NCI-H1092 (cell line): ENCODE measurements at places on chromosomes 13 and 19.

- DNase-seq: no peak
These were observed 21.6 kb downstream of the EFNA2 start for GRCh38 chr19:1307320-1307719.

DNA sequence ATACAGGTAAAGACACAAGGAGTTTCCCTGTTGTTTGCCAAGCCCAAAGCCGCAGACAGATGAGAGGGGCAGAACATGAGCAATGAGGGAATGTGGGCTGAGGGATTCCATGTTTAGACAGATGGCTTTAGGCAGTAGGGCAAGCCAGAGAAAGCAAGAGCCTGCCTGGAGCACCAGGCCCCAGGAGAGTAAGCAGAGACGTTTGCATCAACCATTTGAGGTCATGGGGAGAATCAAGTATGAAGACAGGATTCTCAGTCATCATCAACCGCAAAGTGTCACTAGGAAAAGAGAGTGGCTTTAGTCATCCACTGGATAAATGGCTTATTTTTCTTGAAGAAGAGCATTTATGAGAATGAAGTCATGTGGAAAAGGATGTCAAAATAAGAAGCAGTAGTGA lies 184.7 kb downstream of the COG6 start:
- DNase-seq: no peak

GRCh38 chr13:75440100-75440499 lies 41.9 kb downstream of the TBC1D4 start:
- no peak for DNase-seq

- no peak for DNase-seq
These were observed 126.1 kb downstream of the CRYL1 start for GRCh38 chr13:20399515-20399914.

GRCh38 chr19:4042064-4042730 lies 24.5 kb downstream of the ZBTB7A start:
- DNase-seq: no peak

GRCh38 chr13:81745391-81745790 lies 1404.5 kb upstream of the SPRY2 start:
- peak; percentile 21 for DNase-seq

- no peak for DNase-seq
These were observed 41.9 kb downstream of the CDK8 start for GRCh38 chr13:26295812-26296211.

DNA sequence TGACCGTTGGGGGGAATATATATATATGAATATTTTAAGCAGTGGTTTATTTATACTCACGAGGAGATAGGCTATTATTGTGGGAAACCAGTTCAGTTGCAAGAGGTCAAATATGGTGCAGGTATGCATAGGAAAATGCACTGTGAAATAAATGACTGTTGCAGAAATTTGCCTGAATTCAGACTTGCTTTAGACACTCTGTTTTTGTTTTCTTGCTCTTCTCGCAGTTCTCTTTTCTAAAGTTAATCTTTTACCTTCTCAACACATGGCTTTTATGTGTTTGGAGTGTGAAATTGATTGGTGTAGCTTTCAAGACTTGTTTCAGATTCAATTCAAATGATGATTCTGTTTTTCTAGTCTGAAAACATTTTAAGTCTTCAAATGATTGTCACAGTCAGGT lies 109.7 kb downstream of the LRCH1 start:
- DNase-seq: no peak

DNA sequence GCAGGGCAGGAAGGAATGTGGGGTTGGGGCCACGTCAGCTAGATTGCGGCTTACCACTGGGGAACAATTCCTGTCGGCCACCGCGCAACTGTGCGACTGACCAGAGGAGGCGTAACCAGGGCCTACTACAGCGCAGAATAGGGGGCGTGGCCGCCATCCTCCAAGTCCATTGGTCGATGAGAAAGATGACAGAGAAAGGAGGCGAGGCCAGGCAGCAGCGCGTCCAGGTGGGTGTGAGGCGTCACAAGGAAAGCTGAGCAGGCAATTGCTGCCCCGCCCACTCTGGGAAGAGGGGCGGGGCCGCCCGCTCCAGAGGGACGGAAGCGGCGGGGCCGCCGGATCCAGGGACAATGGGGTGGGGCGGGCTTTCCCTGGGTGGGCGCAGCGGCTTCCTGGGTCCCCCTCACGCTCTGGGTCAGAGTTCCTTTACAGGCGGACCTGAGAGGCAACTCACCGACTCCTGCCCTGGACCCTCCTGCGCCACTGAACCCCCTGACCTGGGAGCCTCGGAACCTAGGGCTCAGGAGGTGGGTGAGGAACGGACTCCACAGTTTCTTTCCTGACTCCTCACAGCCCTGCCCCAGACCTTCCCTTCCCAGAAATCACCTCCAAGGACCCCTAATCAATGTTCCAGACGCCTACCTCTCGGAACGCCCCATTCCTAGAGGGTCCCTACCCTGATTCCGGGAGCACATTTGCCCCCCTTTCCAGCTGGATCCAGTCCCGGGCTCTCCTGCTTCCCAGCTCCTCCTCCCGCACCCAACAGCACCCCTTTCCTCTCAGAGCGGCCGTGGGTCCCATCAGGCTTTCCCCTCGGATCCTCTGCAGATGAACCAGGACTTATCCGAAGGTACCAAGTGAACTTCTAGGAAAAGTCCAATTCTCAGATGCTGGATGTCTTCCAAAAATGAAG lies 101.5 kb upstream of the ZNF492 start:
- DNase-seq: no peak

- DNase-seq: no peak
These were observed 2.8 kb upstream of the PNMA8A start for GRCh38 chr19:46474211-46474610.

- no peak for DNase-seq
These were observed 1.0 kb upstream of the ETFB start for GRCh38 chr19:51367255-51367564.
